ENCODE measurements at places on chromosomes 3 and 15. TPM values are rescaled to one million over a fixed set of nuclear protein-coding genes. Genes with fewer than 3 reads are reported as not detected.

Gene LTF
- total RNA-seq, result 0.72 TPM

Gene SEMA3G
- total RNA-seq, result under 0.01 TPM

Gene NR1I2
- not detected for total RNA-seq

Gene STRA6
- total RNA-seq, result 0.36 TPM

Data from osteoblast (primary cell).